Endodermal cell (in vitro differentiated cells): ENCODE measurements at places on chromosomes 6 and 20. TPM values are rescaled to one million over a fixed set of nuclear protein-coding genes. Genes with fewer than 3 reads are reported as not detected.

Gene PGC
- total RNA-seq: not detected in 2 replicates

GRCh38 chr6:5121479-5121878 lies 36.3 kb downstream of the PPP1R3G start:
- no peaks in the 10 kb centered on the region for H3K27me3 ChIP-seq
- H3K4me3 ChIP-seq: no peak overlapping the region
- no peak for DNase-seq
- no peaks in the 10 kb centered on the region for H3K36me3 ChIP-seq
- H3K27ac ChIP-seq: no peak overlapping the region

- no peak overlapping the region for H3K4me3 ChIP-seq
- DNase-seq: no peak
- no peaks in the 10 kb centered on the region for H3K27me3 ChIP-seq
- no peaks in the 10 kb centered on the region for H3K36me3 ChIP-seq
- H3K27ac ChIP-seq: no peak overlapping the region
Measured at GRCh38 chr6:149474108-149474935, 10.5 kb downstream of the ZC3H12D start.

DNA sequence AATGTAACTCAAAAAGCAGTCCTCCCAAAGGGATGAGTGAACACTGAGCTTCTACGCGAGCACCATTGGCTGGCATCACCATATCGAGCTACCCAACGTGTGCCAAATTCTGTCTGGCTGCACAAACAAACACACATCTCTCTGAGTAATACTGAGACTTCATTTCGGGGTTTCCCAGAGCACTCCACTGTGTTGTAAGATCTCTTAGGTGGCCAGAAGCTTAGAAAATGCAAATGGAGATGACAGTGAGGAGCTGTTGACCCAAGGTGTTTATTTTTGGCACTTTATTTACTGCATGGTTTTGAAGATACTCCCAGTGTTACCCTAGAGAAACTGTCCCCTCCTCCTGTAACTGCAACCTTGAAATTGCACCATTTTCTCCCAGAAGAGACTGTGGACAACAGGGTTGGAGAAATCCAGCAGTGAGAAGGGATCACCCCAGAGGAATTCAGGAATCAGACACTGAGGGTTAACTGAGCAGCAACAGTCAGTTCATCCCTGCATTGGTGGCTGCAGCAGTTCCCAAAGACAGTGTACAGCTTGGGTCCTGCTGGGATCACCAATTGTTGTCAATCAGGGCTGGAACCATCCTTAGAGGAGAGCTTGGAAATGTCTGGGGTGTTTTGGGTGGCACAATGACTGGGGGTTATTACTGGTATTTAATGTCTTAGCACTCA lies 1.0 kb upstream of the RIPOR2 start:
- DNase-seq: no peak
- H3K27me3 ChIP-seq: no peaks in the 10 kb centered on the region
- peaks cover 17% of the 10 kb centered on the region for H3K4me1 ChIP-seq
- no peaks in the 10 kb centered on the region for H3K36me3 ChIP-seq
- H3K27ac ChIP-seq: no peak overlapping the region
- H3K4me3 ChIP-seq: no peak overlapping the region

DNA sequence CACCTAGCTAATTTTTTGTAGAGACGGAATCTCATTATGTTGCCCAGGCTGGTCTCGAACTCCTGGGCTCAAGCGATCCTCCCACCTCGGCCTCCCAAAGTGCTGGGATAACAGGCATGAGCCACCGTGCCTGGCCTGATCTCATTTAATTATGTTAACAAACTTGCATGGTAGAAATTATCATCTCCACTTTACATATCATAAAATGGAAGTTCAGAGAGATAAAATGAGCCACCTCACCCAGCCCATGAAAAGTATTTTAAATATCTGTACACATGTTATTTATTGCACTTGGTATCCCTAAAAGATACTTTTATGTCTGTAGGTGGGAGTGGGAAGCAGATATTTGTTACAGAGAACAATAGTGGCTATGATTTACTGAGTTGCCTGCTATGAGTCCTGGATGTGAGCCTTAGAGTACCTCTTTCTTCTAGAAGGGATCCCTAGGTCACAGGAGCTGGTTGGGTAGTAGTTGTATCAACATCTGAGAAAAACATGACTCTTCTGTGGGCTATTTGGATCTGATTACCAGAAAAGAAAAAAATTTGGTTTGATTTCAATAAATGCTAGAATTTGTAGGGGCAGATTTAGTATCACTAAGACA lies 52.4 kb upstream of the EIF2S2 start:
- H3K27me3 ChIP-seq: no peaks in the 10 kb centered on the region
- no peaks in the 10 kb centered on the region for H3K4me1 ChIP-seq
- H3K4me3 ChIP-seq: no peak overlapping the region
- H3K27ac ChIP-seq: no peak overlapping the region
- DNase-seq: no peak
- no peaks in the 10 kb centered on the region for H3K36me3 ChIP-seq

GRCh38 chr6:19446570-19446969 lies 390.6 kb upstream of the ID4 start:
- no peak for DNase-seq
- no peak overlapping the region for H3K4me3 ChIP-seq
- no peaks in the 10 kb centered on the region for H3K4me1 ChIP-seq
- no peaks in the 10 kb centered on the region for H3K36me3 ChIP-seq
